ENCODE measurements at places on chromosomes 1 and 21.

- DNase-seq = peak; percentile 89
Measured at GRCh38 chr1:940107-941014, 16.6 kb downstream of the SAMD11 start.

GRCh38 chr1:77010937-77011336 is 143.7 kb downstream of the ST6GALNAC5 start:
- DNase-seq = peak; percentile 15

DNA sequence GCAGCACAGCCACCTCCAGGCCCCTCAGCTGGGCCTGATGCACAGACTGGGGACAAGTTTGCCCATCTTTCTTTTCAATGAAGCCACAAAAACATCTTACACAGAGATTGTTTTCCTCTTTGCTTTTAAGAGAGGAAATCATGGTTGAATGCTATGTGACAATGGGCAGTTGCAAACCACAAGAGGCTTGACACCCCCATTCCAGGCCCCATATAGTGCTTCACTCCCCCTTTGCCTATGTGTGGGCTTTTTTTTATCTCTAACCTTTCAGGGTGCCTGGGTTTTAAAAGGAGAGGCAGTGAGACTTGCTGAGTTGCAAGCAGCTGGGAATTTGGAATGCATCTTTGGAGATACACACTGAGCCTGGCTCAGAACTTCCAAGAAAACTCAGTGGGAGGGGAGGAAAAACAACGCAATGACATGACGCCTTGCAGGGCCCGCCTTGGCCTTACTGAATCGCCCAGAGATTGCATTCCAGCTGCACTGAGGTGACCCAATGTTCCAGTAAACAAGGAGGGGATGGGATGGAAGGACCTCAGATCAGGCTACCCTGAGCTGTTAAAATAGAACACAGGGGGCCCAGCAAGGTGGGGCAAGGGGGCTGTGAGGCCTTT is 145.2 kb upstream of the ZNF648 start:
- no peak for DNase-seq

DNA sequence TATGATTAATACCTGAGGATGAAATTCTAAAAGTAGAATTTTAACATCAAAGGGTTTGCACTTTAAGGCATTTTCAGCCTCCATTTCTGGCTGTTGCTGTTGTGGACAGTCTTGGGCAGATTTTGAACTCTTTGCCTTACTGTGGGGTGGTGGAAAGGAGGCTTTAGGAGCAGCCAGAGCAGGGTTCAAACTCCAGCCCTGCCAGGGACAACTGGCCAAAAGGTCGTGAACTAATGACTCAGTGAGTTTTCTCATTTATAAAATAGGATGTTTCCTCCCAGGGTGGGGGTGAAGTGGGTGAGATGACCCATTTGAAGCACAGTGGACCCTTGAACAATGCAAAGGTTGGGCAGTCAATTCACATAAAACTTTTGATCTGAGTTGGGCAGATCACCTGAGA is 36.7 kb downstream of the MAPKAPK2 start:
- no peak for DNase-seq

DNA sequence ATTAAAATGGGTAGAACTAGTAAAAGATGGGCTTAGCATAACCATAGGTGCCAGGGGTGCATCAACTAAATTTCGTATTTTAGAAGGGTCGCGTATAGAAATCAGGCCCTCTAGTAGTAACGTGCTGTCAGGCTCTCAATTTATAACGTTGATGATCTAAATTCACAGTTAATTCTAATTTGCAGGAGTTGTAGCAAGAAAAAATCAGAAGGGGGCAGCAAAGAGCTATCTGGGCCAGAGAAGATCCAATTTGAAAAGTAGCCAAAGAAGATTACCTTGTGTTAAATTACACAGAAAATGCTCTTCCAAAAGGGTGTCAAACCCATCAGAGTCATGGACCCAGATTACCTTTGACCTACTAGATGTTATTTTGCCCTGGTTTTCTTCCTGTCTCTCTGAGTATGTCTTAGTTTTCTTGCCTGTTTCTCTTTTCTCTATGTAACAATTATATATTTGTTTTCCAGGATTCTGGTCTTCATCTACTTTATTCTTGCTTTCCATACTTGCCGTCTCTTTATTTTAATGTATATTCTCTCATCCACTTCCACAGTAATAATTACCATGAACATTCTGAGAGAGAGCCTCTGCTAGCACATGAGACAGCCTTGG is 1030.9 kb downstream of the AMY1C start:
- no peak for DNase-seq

DNA sequence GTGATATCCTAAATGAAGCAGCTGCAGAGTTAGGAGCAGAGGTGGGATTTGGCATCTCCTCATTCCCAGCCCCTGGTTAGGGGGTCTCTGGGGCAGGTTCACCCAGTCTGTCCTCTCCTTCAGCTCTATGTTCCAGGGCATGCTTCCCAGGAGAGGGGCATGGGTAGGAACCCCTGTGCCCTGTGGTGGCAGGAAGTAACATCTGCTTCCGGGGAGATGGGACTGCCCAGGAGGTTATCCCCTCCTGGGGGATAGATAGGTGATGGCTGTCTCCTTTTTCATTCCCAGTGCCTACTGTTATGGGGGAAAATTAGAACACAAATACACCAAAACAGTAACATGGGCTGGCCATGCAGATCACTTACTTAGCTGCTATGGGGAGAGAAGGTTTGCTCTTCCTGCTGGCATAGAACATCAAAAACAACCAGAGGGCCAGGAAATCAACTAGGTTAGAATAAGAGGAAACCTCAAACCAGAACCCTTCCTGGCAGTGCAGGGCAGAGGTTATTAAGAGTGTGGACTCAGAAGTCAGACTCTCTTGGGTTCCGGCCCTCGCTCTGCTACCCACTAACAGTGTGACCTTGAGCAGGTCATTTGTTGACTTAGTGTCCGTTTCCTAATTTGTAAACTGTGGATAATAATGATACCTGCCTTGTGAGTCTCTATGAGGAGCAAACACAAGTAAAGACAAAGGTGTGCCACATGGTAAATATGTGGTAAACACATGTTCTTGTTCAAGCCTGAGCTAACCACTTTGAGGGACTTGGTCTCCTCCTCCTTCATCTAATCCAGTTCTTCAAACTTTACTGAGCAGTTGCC is 157.8 kb upstream of the JUN start:
- DNase-seq = no peak

DNA sequence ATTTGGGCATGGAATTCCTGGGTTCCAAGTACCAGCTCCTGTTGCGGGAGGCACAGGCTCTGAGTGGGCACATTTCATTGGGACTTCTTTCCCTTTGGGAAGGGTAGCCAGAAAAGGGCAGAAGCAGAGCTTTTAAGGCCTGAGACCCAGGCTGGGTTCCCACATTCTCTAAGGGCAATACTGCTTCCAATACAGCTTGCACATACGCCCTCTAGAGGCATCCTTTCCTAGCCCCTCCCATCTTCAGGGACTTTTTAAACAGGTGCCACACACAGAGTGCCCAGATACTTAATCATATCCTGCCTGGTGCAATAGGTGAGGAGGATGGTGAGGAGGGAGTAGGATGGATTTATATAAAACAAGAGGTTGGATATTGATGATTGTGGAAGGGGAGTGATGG is 5.7 kb downstream of the GPR88 start:
- DNase-seq = no peak

DNA sequence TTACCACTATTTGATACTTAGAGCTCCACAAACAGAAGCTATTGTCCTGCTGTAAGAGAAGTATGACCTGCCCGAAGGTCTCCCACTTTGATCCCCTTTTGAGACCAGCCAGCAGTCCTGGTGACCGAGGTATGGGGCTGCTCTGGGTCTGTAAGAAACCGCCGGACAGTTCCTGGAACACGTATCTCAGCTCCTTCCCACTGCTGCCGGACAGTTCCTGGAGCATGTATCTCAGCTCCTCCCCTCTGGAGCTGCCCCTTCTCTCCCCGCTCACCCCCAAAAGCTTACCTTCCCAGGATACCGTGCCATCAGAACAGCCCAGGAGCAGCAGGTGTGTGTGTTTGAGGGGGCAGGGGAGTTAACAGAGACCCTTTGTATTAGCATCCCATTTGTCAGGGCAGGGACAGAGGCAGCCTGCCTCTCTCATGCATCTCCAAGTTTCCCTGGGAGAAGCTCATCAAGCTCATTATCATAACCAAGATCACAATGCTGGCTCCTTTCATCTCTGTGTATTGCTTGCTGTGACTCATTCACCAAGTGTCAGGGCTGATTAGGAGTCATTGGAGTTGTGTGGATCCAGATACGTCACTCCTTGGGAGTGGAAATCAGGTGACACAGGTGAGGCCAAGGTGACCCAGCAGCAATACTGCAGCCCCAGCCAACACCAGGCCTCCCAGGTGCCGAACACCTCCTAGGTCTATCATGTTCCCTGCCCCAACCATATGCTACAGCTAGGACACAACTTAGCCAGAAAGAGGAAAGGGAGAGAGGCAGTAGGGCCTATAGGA is 25.3 kb downstream of the OPTC start:
- DNase-seq = no peak

- DNase-seq = no peak
Measured at GRCh38 chr1:191575746-191576145, 582.5 kb upstream of the RGS18 start.

DNA sequence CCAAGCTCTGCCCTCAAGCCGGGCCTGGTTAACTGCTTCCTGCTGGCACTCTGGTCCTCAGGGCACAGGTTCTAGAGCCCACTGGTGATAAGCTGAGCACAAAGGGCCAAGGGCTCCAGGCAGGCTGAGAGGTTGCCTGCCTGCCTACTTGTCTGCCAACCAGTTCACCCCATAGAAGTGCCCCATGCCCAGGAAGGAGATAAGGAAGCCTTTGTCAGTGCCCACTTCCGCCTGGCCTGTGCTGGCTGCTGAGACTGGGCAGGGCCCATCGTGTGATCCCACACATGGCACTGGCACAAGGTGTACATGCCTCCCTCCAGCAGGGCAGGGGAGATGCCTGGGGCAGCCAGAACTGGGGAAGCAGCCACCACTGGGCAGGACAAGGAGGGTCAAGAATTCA is 24.1 kb downstream of the SLC9A1 start:
- DNase-seq = no peak

GRCh38 chr1:21099034-21099868 is 77.4 kb downstream of the EIF4G3 start:
- no peak for DNase-seq

- peak; percentile 23 for DNase-seq
Measured at GRCh38 chr1:188689542-188689941, 1788.1 kb downstream of the BRINP3 start.

DNA sequence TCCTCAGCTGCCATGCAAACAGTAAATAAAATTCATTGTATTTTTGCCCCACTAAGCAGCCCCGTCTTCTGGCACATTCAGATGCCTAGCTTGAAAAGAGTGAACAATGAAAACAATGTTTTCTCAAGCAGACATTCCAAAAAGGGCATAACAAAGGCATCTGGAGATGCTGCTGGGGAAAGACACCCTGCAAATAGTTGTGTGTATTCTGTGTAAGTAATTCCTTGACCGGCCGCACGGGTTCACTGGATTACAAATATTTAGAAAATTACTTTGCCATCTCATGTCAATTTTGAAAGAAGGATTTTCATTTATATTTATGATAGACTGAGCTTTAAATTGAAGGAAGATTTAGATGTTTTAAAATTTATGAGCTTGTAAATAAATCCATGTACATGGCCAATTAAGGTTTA is 142.2 kb downstream of the SLC45A1 start:
- no peak for DNase-seq

DNA sequence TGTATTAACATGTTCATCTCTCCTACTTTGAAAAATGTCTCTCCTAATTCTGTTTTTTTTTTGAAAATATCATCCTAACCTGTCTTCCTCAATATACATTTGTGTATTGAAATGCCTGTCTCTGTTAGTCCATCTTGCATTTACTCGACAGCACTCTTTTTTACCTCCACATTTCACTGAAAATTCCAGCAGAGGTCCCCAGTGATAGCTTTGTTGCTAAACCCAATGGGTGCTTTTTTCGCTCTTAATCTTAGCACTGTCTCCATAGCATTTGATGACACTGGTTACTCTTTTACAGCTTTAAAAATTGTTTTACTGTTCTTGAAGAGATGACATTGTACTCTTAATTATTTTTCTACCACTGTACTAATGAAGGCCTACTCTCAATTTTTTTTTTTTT is 10.8 kb downstream of the OSBPL9 start:
- DNase-seq = no peak

GRCh38 chr1:85494074-85494903 is 29.3 kb upstream of the DDAH1 start:
- DNase-seq = no peak

DNA sequence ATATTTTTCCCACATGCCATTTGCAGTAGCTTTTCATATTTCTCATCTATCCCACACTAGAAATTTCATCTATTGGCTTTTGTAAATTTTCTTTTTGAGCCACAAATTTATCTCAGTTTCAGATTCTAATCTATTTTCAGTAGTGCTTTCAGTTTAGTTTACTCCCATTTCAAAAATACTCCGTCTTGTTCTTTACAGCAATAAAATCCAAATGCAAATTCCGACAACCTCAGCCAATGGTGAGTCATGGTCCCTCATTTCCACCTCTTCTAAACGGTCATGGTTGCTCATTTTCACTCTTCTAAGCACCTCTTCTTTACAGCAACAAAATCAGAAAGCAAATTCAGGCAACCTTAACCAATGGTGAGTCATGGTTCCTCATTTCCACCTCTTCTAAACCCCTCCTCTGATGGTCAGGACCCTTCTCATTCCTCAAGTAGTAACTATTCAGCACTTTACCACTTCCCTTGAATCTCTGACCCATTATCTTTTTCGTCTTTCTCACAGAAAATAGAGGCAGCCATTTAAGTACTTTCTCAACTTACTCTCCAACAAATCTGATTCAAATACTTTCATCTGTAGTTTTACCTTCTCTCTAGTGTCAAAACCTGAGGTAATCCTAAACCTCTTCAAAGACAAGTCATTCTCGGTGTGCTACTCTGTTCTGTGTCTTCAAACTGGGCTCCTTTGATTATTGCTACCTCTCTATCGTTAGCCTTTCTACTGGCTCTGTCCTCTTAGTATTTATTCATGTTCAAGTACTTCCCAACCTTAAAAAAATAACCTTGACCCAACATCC is 34.4 kb downstream of the C21orf91 start:
- DNase-seq = no peak

GRCh38 chr1:183551924-183552323 is 38.3 kb downstream of the NCF2 start:
- no peak for DNase-seq

DNA sequence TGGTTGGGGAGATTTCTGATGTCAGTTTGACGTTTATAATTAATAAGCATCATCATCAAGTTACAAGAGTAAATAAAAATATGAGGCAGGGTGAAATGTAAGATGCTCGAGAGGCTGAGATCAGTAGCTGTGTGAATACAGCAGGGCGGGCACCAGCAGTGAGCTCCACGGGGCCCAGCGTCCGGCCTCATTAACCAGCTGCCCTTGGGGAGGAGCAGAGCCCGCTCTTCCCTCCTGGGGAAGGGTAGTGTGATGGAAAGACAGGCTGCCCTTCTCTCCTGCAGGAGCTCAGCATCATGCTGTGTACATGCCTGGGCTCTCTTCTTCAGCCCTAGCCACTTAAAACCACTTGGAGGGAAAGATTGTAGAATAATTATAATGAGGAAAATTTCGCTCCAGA is 23.4 kb downstream of the PDE9A start:
- DNase-seq = peak; percentile 81

GRCh38 chr1:225555821-225556220 is 97.1 kb downstream of the ENAH start:
- no peak for DNase-seq

GRCh38 chr1:30378991-30379581 is 344.3 kb downstream of the MATN1 start:
- peak; percentile 26 for DNase-seq
